Stimulated activated CD8-positive, alpha-beta memory T cell treated with anti-CD3 and anti-CD28 coated beads, Interleukin-7, amount 100 ng/mL, for 1 hour (primary cell): ENCODE measurements at places on chromosomes 1 and 21.

GRCh38 chr1:8460784-8461183 lies 142.9 kb downstream of the SLC45A1 start:
- no peak for DNase-seq

- DNase-seq = no peak
Observed at GRCh38 chr1:174398246-174398645, 49.5 kb upstream of the GPR52 start.

DNA sequence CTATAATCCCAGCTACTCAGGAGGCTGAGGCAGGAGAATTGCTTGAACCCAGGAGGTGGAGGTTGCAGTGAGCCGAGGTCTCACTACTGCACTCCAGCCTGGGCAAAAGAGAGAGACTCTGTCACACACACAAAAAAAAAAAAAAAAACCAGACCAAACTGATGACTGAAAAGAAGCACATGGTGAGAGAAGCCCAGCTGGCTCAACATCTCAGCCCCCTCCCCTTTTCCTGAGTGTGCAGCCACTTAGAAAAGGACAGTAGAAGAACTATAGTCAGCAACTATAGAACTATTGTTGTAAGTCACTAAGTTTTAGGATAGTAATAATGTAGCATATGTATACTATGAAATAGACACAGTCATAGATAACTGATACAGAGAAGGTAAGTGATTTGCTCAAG lies 87.2 kb upstream of the RALGPS2 start:
- no peak for DNase-seq

- DNase-seq = no peak
Observed at GRCh38 chr1:165031001-165031400, 325.5 kb downstream of the LMX1A start.

- no peak for DNase-seq
Observed at GRCh38 chr1:163885510-163885909, 563.8 kb downstream of the NUF2 start.

DNA sequence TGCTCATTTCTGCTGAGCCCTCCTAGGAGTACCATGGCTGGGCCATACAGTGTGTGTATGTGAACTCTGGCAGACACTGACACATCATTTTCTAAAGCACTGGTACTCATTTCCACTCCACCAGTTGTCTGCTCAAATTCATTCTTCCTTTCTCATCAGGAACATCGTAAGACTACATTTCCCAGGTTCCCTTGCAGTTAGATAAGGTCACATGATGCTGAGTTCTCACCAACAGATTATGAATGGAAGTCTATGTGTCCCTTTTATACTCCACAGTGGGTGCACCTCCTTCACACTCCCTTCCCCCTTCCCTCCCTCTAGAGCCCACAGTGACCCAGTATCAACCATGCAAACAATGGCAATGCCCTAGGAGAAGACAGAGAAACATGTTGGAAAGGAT lies 38.3 kb upstream of the PAX7 start:
- no peak for DNase-seq
